ENCODE measurements at places on chromosomes 16 and 17.

- no peak for ATAC-seq
Measured at GRCh38 chr17:4214157-4214556, 49.6 kb downstream of the ANKFY1 start.

GRCh38 chr17:72361892-72362291, 241.1 kb downstream of the SOX9 start:
- peak; percentile 67 for ATAC-seq

- no peak for ATAC-seq
Measured at GRCh38 chr17:77531002-77531401, 390.2 kb downstream of the SEC14L1 start.

DNA sequence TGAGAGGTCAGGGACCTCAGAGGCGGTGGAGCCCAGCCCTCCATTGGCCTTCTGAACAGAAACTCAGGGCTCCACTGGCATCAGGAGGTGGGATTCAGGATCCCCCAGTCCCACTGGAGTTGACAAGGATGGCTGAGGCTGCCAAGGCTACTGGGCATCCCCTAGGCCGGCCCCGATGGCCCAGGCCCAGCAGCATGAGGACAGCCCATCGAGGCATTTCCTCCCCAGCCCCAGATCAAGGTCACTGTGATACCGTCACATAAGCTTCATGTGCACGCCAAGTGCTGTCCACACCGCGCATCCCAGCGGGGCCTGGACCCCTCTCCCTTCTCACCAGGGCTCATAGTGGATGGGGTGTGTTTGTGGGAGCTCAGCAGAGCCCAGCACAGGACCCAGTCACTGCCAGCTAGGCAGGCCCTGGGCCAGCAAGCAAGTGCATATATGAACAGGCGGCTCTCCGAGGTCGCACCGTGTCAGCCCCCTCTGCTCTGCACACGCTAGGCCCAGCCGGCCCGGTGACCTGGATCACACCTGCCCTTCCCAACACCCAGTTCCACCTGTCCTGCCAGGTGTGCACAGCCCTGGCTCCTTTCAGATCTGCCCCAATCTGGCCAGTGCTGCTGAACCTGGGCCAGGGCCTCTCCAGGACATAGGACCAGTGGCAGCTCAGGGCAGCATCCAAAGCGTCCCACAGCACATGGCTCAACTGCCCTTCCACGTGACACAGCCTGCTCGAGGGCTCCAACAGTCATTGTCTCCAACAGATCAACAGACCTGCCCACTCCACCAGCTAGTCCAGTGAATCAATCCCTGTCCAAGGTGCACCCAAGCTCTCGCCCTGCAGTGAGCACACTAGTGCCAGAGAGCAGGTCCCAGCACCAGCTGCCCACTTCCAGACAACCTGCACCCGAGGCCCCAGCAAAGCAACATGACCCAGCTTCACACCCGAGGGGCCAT, 32.8 kb upstream of the RASD1 start:
- ATAC-seq: no peak

DNA sequence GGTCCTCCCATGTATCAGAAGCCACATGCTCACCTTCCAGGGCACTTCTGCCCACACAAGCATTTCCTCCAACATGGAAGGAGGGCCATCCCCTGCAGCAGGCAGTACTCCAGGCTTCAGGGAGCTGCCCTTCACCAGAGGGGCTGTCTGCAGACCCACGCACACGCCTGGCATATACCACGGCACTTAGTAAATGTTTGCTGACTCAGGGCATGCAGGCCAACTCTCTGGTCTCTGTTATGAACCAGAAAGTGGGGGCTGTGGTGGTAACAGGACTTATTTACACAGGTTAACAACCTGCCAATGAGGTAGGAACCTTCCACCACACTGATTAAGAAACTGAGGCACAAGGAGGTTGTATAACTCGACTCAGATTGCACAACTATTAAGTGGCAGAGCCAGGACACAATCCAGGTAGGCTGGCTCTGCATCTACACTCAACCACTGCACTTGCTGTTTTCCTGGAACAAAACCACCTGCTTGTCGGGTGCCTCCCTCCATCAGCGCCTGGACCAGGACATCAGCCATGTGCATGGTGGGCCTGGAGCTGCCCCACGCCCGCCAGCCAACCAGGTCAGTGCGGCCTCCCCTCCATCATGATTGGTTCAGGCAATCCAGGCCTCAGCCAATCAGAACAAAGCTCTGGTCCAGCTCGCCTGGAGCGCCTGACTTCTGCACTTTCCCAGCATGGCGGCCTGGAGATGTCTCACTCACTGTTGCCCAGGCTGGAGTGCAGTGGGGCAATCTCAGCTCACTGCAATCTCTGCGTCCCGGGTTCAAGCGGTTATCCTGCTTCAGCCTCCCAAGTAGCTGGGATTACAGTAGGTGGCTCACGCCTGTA, 19.2 kb downstream of the ACTG1 start:
- ATAC-seq: no peak

DNA sequence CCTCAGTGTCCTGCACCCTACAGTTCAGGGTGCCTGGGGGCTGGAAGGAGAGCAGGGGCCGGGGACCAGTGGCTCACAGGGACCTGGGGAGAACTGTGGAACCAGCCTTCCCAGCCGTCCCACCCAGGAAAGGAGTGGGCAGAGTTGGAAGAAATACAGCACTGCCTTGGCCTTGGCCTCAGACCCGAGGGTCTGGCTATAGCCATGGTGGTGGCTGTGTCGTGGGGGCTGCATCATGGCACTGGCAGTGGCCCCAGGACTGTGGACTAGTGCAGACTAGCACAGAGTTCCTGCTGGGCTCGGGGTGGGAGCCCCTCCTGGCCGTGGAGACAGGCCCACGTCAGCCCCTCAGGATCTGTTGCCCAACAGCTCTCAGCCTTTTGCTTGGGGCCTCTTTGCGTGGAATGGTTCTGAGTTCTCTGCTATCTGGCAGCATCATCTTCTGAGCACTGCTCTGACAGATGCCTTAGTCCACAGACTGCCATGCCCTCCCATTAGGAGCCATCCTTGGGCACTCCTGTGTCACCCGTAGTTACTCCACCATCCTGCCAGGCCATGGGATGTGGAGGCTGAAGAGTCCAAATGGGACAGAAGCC, 12.6 kb upstream of the DNASE1 start:
- ATAC-seq: no peak

GRCh38 chr17:4998732-4999429, 1.1 kb downstream of the KIF1C start:
- ATAC-seq: no peak

DNA sequence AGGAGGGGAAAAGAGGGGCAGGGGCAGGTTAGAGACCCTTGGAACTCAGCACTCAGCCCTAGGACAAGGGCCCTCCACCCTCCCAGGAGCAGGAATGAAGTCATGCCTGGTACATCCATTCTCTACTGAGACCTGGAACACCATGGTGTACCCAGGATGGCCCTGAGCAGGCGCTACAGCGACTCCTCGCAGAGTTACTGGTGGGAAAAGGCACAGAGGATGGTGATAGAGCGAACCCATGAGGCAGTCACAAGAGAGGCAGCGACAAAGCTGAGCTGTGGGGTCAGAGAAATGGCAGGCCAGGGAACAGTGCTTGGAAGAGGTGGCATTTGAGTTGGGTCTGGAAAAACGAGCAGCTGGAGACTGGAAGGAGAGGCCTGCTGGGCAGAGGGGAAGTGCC, 37.5 kb downstream of the SRCIN1 start:
- ATAC-seq: no peak

DNA sequence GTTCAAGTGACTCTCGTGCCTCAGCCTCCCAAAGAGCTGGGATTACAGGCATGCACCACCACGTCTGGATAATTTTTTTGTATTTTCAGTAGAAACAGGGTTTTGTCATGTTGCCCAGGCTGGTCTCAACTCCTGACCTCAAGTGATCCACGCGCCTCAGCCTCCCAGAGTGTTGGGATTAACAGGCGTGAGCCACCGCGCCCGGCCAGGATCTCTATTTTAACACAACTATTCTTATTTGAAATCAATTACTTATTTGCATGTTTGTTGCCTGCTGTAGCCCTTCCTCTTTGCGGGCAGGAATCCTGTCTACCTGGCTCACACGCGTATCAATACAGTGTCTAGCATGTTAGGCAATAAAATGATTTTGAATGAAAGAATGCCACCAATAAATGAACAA, 818 bp upstream of the CNEP1R1 start:
- no peak for ATAC-seq

- ATAC-seq: no peak
Measured at GRCh38 chr17:29358416-29358815, 31.7 kb upstream of the TAOK1 start.

- ATAC-seq: no peak
Measured at GRCh38 chr16:29720703-29721102, 25.1 kb downstream of the C16orf54 start.

DNA sequence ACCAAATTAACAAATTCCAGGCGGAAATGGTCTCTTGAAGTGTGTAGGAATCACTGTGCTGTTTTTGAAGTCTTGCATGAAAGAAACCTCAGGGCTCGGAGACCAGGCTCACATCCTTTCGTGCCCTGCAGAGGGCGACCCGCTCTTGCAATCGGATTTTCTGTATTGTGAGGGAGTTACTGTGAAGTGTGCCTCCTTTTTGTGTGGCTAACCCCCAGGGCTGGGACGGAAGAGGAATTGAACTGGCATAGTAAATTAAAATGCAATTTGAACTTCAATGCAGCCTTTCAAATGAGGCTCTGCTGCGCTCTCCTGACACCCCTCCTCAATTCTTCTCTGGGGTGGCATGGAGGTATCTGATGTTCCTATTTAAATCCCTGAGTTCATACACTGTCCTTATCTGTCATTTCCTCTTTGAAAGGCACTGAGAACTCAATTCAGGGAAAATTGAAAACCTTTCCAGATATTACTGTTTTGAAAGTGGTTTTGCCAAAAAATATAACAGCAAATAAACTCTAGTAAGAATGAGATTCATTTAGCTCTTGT, 51.5 kb upstream of the MGAT5B start:
- peak; percentile 93 for ATAC-seq

DNA sequence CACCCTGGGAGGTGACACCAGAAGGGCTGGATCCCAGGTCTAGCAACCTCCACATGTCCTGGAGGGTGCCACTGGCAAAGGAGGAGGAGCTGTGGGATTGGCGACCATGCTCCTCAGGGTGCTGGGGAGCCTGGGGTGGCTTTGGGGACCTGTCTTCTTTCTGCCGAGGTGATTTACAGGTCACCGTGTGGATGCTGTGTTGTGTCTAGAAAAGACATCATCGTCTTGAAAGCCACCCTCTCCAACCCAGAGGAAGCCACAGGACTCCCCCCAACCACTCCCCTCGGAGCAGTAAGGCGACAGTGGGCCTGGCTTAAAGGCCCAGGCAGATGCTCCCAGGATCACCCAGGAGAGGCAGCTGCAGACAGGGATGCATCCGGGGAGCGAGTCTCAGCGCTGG, 29.7 kb upstream of the FASN start:
- ATAC-seq: no peak

GRCh38 chr16:64531401-64531800, 590.5 kb downstream of the CDH11 start:
- ATAC-seq: no peak

GRCh38 chr17:56881685-56882295, 32.1 kb downstream of the TRIM25 start:
- no peak for ATAC-seq

DNA sequence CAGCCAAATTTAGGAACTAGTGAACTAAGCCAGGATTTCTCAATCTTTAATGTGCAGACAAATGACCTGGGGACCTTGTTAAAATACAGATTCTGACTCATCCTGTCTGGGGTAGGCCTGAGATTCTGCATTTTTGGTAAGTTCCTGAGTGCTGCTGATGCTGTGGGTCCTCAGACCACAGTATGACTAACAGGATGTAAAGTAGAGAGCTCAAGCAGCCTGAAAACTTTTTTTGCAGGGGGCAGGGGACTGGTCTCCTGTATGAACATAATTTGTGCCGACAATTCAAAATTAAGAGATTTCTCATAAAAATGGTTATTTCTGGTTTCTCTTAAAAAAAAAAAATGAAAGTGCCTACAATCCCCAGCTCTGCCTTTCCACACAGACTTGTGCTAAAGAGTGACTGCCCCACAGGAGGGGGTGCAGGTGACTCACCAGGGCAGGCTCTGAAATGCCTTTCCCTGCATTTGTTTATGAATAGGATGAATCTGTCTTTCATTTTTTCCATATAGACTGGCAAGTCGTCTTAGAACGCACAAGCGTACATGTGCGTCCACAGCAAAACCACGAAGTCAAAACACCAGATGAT, 271.5 kb downstream of the PHKB start:
- ATAC-seq: peak; percentile 95

- no peak for ATAC-seq
Measured at GRCh38 chr16:88309174-88309907, 73.4 kb upstream of the ZNF469 start.

- no peak for ATAC-seq
Measured at GRCh38 chr17:21209511-21210175, 4.3 kb downstream of the TMEM11 start.

DNA sequence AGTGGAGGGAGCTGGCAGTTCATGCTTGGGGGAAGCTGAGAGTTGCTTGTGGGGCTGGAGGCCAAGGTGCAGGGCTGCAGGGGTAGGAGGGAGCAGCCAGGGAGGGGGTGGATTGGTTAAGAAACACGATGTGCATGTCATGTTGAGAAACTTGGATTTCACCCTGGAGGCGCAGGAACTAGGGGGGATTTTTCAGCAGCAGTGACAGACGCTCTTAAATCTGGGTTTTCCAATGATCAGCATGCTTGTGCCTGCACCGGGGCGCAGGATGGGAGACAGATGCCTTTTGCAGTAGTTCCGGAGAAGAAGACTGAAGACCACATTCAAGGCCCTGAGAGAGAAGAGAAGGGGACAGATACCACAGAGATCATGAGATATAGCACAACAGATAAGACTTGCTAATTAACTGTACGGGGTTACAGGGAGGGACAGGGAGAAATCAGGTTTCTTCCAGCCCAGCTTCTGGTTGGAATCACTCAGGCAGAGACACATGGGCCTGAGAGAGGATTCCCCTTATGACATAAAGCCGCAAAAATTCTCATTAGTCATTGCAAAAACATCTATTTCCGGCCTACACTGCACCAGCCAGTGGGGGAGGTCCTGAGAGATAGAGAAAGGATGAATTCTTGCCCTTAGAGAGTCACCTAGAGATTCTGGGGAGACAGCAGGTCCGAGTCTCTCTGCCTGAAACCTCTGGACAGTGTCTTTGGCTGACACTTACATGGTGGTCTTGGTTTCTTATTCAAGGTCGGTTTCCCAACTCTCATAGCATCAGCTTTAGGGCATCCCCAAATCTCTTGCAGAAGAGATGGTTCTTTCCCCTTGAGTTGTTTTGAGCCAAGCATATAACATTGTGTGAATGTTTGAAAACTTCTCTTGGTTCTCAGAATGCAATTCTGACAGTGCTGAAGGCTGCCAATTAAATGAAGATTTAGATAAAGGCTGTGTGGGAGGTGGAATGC, 27.1 kb downstream of the CDH13 start:
- peak; percentile 95 for ATAC-seq

- no peak for ATAC-seq
Measured at GRCh38 chr16:62249069-62249468, 212.8 kb upstream of the CDH8 start.
